ENCODE measurements at places on chromosomes 1 and 21.

DNA sequence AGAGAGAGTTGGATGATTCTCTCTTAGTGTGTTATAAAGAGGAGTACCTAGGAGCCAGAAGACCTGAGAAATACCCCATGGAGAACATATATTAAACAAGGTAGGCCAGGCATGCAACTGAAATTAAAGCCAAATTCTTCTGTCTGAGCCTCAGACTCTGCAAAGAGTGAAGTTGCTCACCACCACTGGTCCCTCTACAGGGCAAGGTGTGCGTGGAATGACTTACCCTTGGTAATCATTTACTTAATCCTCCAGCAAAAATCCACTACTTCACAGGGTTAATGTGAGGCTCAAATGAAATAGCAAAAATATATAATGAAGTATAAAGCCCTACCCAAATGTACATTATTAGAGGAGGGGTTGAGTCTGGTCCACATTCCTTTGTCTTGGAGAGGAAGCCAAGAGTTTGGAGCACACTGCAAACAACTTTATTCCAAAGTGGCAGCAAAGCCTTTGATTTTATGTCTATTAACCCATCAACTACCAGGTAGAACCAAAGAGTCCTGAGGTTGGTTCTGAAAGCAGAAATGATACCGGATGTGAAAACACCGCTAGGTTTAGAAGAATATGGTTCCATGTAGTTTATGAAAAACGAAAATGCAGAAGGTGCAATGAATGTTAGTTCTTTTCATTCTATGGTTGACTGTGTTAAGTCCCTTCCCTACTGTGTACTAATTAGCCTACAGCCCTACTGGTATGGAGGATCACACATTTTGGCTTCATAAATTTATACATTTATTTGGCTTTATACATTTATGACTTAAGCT is 8.5 kb downstream of the SSR2 start:
- DNase-seq: no peak

- DNase-seq: peak; percentile 96
These were observed 34.9 kb upstream of the RUNX3 start for GRCh38 chr1:24964811-24965570.

DNA sequence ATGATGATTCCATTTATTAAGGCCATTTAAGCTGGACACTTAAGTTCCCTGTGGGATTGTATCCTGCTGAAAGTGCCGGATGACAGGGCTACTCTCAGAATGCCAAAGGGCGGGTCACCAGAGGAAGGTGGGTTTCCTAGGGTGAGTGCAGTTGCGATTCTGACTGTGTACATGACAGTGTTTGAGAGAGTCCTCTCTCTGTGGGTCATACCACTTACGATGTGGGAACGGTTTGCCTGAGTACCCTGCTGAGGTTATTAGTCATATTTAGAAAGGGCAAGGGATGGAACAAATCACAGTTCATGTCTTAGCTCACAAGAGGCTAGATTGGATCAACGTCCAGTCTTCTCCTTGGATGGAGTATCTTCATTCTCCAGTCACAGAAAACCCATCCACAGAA is 461.9 kb downstream of the CAMTA1 start:
- no peak for DNase-seq

DNA sequence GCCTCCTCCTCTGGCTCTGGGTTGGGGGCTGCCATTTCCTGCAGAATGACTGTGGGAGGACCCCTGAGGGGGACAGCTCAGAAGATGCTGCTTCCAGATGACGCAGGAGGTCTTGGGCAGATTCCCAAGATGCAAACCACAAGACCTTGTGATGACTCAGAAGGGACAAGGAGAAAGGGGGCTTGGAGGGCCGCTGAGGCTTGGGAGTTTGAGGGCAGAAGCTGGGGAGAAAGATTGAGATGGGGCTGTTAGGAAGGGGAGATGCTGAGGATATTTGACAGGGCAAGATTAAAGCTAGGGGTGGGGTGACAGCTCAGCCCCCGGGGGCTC is 7.5 kb downstream of the PTPRU start:
- peak; percentile 76 for DNase-seq

- DNase-seq: no peak
These were observed 49.8 kb downstream of the NFASC start for GRCh38 chr1:204920511-204920910.

DNA sequence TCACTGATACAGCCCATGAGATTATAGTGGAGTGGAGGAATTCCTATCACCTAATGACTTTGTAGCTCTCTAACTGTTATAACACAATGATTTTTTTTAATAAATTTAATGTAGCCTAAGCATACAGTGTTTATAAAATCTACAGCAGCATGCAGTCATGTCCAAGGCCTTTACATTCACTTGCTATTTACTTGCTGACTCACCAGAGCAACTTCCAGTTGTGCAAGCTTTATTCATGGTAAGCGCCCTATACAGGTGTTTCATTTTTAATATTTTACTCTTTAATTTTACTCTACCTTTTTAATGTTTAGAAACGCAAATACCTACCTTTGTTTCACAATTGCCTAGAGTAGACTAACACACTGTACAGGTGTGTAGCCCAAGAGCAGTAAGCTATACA is 1652.2 kb downstream of the BRINP3 start:
- no peak for DNase-seq
